ENCODE measurements at places on chromosomes 4 and X.

DNA sequence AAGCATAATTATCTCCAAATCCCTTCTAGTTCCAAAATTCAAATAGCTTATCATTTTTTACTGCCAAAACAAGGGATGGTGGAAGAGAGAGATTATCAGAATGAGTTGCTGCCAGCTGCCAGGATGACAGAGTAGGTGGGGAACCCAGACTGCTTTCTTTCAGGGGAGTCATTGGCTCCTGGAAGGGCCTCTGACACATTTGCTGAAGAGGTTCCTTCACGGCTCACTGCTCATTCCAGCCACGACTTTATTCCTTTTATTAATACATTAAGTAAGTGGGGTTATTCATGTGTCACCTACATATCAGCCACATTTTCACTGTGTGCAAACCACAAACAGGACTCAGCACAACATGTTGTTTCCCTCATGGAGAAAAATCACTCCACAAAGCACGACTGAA, 12.7 kb upstream of the SMIM43 start:
- no peak for DNase-seq

- DNase-seq, result no peak
These were observed 242.4 kb downstream of the ARHGAP24 start for GRCh38 chr4:85717351-85717750.

- no peak for DNase-seq
These were observed 56.0 kb downstream of the SPRY1 start for GRCh38 chr4:123452616-123453015.

GRCh38 chr4:48495941-48496340, 5.9 kb downstream of the ZAR1 start:
- no peak for DNase-seq

GRCh38 chr4:47194036-47194737, 162.8 kb downstream of the GABRB1 start:
- no peak for DNase-seq

- DNase-seq, result no peak
These were observed 364.1 kb downstream of the MAGEB5 start for GRCh38 chrX:26580021-26580420.

GRCh38 chr4:65083076-65083475, 587.2 kb downstream of the EPHA5 start:
- DNase-seq, result no peak

DNA sequence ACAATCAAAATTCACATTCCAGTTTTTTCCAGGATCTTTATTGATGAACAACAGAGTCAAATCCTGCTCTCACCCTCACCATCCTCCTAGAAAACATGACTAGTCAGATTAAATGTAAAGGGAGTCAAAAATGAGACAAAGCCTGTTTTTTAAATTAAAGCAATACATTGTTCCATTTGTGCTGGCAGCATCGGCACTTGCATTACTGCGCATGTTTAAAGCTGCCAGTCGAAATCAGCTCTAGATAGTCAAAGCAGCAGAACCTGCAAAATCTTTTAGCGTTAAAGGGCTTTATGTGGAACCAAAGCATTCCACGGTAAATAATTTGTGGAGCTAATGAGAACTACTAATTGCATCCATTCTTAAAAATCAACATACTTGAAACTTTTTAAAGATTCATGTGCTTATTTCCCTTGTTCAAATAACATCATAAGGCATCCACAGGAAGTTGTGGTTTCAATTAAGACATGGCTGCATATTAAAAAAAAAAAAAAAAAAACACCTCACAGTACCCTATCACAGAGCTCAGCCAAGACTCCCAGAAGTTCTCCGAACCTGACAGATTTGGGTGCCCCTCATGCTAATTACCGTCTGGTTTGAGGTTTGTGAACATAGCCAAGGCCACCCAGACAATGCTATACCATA, 82.2 kb downstream of the SH3KBP1 start:
- no peak for DNase-seq

- DNase-seq, result no peak
These were observed 57.0 kb upstream of the PLAC8 start for GRCh38 chr4:83171436-83172039.

DNA sequence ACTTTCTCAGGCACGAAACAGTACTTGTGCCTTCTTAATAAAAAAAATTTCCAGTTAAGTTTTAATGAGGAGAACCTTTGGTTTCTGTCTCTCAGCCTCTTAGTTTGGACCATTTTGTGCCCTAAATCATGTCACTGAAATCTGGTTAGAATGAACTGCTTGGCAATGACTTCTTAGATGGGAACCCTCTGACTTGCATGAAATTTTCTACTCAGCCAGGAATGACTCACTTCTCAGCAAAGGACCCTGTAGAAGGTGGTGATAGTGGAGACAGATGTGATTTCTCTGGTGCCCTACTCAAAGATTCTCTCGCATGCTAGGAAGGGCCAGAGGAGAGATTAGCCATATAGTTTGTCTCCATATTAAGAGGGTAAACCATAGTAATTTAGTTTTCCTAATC, 50.5 kb downstream of the RASL11B start:
- no peak for DNase-seq

DNA sequence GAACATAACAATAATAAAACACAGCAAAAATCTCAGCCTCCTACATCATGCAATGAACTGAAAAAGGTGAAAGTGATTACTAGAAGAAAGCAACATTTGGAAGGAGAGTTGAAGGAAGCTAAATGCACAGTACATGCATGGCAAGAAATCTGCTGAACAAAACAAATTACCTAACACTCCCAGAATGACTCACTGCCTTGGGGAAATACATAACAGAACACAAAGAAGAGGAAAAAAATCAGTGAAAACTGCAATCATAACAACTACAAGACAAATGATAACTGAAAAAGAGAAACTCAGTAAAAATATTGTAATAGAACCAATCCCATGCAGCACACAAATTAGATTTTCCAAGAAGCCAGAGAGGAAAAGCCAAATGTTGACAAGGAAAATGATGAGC, 1513.2 kb downstream of the ARAP2 start:
- no peak for DNase-seq

- no peak for DNase-seq
These were observed 25.2 kb downstream of the LEF1 start for GRCh38 chr4:108143515-108143914.

- no peak for DNase-seq
These were observed 218.6 kb downstream of the GRID2 start for GRCh38 chr4:92522356-92522755.

- DNase-seq, result no peak
These were observed 7.0 kb downstream of the RAI2 start for GRCh38 chrX:17854069-17854468.

DNA sequence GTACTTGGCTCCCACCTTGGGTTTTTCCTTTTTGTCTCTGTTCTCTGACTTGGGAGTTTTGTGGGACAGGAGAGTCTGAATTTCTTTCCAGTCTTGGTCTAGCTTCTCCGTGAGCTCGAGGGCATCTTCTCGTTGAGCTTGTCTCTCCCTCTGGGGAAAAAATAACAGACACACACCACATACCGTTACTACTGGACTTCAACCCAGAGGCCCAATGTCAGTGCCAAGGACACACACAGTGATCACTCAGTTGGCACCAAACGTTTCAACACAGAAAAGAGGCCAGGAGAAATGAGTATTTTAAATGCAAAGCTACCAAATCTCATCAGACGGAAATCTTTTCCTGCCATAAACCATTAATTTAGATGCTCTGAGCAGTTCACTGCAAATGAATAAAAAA, 9.7 kb downstream of the NOP14 start:
- DNase-seq, result no peak

DNA sequence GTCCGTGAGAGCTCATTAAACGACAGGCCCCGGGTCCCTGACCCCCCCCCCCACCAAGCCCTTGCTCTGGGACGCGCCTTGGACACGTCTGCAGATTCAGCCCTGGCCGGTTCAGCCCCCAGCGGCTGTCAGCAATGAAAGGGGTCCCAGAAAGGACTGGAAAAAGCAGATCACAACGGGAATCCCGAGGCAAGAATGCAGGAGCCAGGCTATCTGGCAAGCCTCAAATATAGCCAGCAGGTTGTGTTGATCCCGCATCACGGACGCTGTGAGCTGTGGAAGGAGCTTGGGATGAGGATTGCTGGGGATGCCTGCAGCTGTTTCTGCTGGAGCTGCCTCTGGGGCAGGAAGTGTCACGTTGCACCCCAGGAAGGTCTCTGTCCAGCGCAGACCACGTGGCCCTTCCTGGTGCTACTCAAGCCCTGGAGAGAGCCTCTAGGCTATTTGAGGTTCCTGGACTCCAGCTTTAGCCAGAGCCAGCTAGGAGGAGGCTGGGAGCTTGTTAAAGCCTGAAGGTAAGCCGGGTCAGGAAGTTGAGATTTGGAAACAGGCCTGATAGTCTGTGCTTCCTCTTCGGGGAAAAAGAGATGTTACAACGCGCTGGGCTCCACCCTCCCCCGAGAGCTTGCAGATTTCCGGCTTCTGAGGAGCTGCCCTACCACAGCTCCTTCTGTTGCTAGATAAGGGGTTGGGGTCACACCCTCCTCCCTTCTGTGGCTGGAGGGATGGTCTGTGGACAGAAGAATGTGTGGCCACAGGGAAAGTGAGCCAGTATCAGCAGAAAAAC, 19.3 kb upstream of the CSF2RA start:
- no peak for DNase-seq

DNA sequence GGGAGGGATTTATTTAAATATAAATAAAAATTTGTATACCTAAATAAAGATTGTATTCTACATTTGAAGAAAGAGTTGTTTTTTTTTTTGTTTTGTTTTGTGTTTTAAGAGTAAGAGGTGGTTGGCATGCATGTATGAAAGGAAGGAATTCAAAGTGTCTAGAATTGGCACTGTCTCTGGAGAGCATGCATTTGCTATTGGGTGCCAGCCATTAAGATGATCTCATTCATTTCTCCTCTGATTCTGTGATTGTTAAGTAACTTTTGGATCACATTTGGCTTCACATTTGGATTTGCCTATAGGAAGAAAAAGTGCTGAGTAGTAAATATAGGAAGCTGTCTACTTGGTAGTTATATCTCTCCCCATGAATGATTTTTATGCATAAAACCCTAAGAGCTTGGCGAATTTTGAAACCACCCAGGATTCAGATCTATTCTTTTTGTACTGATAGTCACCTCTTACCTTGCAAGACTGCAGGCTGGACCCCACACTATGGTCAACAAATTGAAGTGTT, 7.8 kb upstream of the BOD1L1 start:
- DNase-seq, result no peak

- DNase-seq, result no peak
These were observed 156.4 kb upstream of the GATB start for GRCh38 chr4:151917145-151917734.

DNA sequence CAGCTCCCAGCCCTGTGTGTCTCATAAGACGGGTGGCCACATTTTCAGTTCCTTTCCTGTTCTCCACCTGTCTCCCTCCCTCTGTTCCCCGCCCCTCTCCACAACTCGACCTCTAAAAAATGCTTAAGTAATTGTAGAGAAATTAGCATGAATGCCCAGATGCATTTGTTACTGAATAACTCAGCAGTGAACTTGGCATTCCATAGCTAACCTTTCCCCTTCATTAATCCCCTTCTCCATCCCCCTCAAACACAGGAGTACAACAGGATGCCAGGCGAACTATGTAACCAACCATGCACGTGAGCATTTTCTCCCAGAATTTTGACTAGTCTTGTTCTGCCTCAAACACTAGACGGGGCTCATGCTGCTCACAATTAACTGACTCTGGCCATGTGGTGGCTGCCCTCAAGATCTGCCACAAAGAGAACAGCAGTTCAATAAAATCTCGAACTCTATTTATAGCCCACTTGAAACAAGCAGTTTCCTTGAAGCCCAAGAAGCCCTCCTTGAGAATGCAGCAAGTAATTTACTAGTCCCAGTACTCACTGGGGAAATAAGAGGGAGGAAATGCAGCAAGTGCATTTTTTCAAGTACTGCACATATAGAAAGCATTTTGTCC, 351.2 kb downstream of the ARHGAP24 start:
- no peak for DNase-seq

- DNase-seq, result no peak
These were observed 24.4 kb upstream of the DCK start for GRCh38 chr4:70969076-70969475.

DNA sequence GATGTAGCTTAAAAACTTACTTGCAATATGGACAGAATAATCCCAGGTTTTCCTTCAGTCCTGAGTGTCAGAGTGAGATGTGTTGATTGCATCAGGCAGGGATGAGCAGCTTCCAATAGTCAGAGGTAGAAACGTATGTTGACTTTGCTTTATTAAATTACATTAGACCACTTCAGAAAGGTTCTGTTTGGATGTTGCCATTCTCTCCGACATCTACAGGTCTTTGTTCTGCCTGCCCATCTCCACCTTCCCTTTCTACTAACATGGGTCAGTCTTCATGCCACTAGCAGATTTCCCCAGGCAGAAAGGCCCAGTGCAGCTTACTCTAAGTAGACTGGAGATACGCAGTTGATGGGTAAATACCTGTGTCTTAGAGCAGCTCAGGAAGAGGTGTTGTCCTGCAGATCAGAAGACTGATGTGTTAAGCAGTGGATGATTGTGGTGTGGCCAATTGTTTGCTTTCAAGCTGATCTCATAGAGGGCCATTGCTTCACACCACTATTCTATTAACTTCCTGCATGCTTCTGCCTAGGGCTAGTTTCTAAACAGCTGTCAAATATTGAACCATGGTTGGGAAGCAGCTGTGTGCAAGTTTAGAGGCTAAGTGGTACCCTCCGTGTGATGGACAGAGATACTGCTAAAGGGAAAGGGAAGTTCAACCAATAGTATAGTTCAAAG, 1.8 kb downstream of the FRMPD4 start:
- DNase-seq, result no peak

DNA sequence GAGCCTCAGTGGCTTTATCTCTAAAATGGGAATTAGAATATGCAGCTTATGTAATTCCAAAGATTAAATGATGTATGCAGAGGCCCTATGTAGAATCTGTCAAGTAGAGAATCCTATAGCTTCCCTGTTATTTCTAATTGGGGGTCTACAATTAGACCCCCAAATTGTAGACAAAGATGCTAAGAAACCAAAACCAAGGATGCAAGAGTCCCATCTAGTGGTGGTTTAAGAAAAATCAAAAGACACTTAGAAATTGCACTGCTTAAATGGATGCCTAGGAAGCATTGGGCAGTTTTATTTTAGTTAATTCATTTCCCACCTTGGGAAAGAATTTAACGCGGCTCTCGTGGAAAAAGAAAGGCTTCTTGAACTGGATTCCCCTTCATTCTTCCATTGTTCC, 115.2 kb downstream of the GABRA2 start:
- no peak for DNase-seq

GRCh38 chrX:110060846-110061537, 58.1 kb downstream of the TMEM164 start:
- DNase-seq, result no peak

- DNase-seq, result no peak
These were observed 22.3 kb upstream of the HERC3 start for GRCh38 chr4:88570001-88570400.

- no peak for DNase-seq
These were observed 46.8 kb upstream of the ATXN3L start for GRCh38 chrX:13366698-13367097.

- DNase-seq, result no peak
These were observed 3.2 kb downstream of the MMRN1 start for GRCh38 chr4:89897867-89898266.

All from 8988T (cell line).